Stimulated activated CD4-positive, alpha-beta T cell treated with anti-CD3 and anti-CD28 coated beads, TNF-alpha, amount 100 ng/mL, for 48 hours (primary cell): ENCODE measurements at places on chromosomes 7 and 10.

- no peak for DNase-seq
Observed at GRCh38 chr7:41170466-41170865, 532.4 kb downstream of the INHBA start.

GRCh38 chr7:72053292-72053691 is 358.8 kb downstream of the CALN1 start:
- DNase-seq = no peak

DNA sequence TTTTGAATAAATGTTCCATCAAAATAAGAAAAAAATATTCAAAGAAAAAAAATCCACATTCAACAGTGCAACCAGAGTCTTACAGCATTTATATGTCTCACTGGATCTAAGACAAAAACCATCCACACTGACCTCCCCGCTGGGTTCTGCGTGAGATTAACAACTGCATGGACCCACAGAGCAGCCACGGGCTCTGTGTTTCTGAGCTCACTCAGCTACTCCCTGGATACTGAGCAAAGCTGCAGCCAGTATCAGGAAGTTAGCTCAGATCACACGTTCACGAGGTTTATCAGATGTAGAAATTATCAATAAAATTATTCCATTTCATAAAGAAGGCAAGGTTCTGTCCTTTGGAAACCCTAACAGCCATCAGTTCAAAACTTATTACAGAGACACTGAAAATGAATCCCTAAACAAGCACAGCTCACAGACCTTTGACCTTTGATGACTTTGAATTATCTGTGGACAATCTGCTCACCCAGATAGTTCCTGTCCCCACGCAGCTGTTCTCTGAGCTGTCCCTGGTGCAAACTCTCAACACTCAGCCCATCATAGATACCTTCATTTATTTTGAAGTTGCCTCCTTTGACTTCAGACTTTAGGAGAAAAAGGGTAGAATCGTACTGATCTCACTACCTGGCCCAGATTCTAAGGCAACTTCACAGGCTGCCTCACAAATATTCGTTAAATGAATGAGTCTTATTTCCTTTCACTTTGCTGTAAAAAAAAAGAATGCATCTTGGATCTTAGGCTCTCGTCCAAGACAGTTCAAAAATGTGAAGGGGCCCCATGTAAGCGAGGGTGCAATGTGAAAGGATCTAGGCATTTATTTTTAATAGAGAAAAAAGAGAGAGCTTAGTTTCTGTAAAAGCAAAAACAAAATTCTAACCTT is 67.7 kb upstream of the SVIL start:
- no peak for DNase-seq

GRCh38 chr7:127809261-127809702 is 157.3 kb downstream of the SND1 start:
- no peak for DNase-seq

- no peak for DNase-seq
Observed at GRCh38 chr7:139618482-139619366, 95.2 kb downstream of the CLEC2L start.

GRCh38 chr7:122027058-122027457 is 117.0 kb downstream of the AASS start:
- DNase-seq = no peak
